ENCODE measurements at places on chromosomes 16 and 17.

DNA sequence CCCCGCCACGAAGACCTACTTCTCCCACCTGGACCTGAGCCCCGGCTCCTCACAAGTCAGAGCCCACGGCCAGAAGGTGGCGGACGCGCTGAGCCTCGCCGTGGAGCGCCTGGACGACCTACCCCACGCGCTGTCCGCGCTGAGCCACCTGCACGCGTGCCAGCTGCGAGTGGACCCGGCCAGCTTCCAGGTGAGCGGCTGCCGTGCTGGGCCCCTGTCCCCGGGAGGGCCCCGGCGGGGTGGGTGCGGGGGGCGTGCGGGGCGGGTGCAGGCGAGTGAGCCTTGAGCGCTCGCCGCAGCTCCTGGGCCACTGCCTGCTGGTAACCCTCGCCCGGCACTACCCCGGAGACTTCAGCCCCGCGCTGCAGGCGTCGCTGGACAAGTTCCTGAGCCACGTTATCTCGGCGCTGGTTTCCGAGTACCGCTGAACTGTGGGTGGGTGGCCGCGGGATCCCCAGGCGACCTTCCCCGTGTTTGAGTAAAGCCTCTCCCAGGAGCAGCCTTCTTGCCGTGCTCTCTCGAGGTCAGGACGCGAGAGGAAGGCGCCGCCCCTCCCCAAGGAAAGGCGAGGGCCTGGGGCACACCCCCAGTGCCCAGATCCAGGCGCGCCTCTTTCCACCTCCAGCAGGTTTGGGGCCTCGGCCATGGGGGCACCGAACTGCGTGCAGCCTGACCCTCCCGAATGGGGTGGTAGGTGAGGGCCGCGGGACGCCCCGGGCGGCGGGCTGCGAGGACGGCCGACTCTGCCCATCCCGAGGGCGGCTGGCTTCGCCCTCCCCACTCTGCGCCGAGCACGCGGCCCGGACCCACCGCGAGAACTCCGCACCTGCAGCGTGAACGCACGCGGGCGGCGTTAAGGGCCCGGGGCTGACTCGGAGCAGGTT lies 664 bp downstream of the HBQ1 start:
- no peak for DNase-seq

- DNase-seq: no peak
Measured at GRCh38 chr17:60351012-60351695, 40.8 kb downstream of the USP32 start.

GRCh38 chr17:47850692-47851573 lies at the start of gene SP6:
TSS of gene SP6 (minus strand) at chr17:47851163. CDS start at chr17:47848429, 2,734 bp downstream.
- no peak for DNase-seq

DNA sequence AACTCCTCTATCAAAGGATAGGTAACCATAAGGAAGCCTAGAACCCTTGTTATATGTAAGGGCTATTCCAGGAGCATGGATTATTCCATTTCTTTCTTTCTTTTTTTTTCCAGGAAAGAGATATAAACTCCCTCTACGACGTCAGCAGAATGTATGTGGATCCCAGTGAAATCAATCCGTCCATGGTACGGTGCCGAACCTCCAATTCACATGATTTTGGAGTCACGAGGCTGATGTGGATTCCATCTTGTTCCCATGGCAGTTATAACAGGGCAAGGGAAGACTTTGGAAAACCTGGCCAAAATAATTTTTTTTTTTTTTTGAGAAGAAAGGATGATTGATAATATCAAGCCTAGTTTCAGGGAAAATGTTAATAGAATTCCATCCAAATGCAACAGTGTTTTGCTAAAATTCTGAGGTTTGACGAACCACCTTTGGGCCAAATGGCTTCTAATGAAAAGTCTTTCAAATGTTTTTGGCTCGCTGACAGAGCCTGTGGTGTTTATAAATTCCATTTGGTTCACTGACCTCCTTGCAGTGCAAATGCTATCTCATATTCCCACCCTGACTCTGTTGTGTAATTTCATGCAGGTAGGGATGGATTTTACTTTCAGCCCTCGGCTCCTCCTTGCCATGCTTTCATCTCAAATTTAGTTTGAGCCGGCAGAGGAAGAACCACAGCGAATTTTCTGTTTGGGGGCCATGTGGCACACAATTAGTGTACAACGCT lies 90.0 kb downstream of the SDR42E1 start:
- DNase-seq: no peak

DNA sequence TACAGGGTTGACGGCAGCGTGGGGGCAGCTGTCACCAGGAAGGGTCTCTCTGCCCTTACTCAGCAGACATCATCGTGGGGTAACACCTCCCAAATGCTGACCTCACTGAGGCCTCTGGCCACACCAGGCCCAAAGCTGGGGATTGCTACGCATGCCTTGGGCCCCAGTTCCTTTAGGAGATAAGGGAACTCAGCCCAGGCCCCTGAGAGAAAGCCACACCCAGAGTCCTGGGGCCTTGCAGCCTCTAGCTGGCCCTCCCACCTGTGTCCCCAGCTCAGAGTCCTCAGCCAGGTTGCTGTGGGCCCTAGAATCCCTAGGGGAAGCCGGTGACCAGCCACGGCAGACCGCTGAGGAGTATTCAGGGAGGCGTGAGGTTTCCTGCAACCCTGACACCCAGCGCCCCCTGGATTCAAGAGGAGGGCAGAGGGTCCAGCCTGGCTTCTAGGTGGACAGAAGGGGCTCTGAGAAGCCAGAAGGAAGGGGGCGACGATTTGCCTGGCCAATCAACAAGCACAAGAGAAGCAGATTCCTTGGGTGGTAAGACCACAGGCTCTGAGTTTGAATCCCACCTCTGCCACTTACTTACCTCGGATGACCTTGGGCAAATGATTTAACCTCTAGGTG lies 10.3 kb upstream of the GINS2 start:
- DNase-seq: no peak

DNA sequence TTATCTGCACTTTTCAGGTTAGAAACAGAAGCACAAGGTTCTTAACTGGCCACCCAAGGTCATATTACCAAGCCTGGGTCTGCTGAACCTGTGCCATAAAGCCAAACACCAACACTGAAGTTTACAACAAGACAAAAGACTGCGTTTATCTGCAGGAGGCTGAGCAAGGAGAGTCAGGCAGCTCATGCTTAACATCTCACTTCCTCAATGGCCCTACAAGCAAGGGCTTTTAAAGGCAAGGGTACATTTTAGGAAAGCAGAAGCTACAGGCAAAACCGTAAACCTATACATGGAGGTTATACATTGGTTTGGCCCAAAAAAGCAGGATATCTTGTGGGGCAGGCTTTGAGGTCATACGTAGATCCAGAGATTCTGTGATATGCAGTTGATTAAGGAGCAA lies 91.2 kb downstream of the GNAO1 start:
- DNase-seq: no peak

- DNase-seq: no peak
Measured at GRCh38 chr16:71431176-71431575, 10.7 kb downstream of the TLE7 start.

GRCh38 chr17:60372790-60373483 lies 19.0 kb downstream of the USP32 start:
- DNase-seq: no peak

GRCh38 chr16:5187402-5187952 lies 89.9 kb upstream of the EEF2KMT start:
- DNase-seq: no peak

- DNase-seq: no peak
Measured at GRCh38 chr16:4960579-4960978, 2.4 kb downstream of the SEC14L5 start.

DNA sequence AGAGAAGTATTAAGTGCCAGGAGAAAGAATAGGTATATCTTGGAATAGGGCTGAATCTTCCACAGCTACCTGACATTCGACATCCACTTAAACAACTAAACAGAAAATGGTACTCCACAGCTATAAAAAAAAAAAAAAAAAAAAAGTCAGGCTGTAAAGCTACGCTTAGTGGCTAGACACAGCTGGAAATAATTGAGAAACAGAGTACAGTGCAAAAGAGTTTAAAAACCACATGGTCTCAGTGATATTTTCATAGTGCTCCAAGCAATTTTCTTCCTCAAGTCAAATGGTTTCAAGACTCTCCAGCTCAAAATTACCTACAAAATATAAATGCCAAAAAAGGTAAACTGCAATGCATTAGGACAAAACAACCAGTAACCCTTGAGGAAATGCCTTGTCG lies 607.1 kb downstream of the KCNJ2 start:
- DNase-seq: no peak

- DNase-seq: no peak
Measured at GRCh38 chr16:68524069-68524820, 14.8 kb upstream of the ZFP90 start.

- DNase-seq: no peak
Measured at GRCh38 chr16:77938913-77939312, 83.4 kb upstream of the CLEC3A start.

- DNase-seq: no peak
Measured at GRCh38 chr17:79745641-79746105, 14.9 kb downstream of the ENPP7 start.

DNA sequence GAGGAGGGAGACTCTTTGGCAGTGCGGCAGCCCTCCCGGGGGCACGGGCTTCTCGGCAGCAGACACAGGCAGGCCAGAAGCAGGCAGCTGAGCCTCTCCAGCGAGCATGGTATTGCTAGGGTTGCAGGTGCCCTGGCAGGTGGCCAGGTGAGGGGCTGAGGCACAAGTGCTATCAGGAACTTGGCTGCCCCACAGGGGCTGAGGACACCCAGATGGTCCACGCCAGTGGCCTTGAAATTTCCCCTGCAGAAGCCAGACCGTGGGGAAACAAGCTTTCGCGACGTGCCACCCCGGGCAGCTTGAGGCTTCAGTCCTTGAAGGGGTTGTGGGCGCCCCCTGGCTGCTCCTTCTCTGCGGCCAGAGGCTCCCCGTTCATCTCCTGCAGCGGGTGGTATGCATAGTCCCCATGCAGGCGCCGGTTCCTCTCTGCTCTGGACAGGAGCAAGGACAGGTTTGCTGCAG lies 8.5 kb downstream of the NAGPA start:
- no peak for DNase-seq

DNA sequence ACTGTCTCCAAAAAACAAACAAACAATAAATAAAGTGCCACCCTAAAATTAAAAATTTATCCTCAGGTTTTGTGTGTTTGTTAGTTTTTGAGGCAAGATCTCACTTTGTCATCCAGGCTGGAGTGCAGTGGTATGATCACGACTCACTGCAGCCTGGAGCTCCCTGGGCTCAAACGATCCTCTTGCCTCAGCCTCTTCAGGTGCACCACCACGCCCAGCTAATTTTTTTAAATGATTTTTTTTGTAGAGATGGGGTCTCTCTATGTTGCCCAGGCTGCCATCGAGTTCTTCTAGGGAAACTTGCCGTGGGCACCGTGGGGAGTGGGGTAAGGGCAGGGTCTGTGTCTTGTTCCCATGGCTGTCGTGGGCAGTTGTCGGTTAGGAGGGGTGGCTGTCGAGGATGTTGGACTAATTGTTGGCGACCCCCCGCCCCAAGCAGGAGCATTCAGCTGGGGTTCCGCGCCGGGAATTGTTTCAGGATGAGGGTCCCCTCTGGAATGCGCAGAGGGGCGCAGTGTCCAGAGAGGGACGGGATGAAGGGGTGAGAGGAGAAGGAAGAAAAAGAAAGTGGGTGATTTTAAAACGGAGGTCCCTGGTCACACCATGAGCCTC lies 1.1 kb upstream of the RNF213 start:
- DNase-seq: no peak

DNA sequence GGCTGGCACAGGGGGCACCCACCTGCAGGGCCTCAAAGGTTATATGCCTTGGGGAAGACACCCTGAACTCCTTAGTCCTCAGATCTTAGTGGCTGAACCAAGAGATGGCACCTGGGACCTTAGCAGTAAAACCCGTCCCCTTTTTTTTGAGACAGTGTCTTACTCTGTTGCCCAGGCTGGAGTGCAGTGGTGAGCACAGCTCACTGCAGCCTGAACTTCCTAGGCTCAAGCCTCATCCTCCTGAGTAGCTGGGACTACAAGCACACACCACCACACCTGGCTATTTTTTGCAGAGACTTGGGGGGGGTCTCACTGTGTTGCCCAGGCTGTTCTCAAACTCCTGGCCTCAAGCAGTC lies 237.2 kb downstream of the MRTFB start:
- DNase-seq: no peak

GRCh38 chr16:9903-10665 lies 43.3 kb downstream of the POLR3K start:
- DNase-seq: no peak

- no peak for DNase-seq
Measured at GRCh38 chr17:30235386-30236296, at the start of gene SLC6A4. TSS of gene SLC6A4 (minus strand) at chr17:30235697. CDS start at chr17:30221958, 13,739 bp downstream.

GRCh38 chr16:8127070-8127469 lies 463.2 kb downstream of the TMEM114 start:
- DNase-seq: no peak

- DNase-seq: no peak
Measured at GRCh38 chr16:10031473-10031872, 150.8 kb downstream of the GRIN2A start.

- no peak for DNase-seq
Measured at GRCh38 chr17:62672957-62673356, 45.5 kb downstream of the MRC2 start.

GRCh38 chr17:46144246-46144645 lies 49.0 kb downstream of the KANSL1 start:
- DNase-seq: no peak

DNA sequence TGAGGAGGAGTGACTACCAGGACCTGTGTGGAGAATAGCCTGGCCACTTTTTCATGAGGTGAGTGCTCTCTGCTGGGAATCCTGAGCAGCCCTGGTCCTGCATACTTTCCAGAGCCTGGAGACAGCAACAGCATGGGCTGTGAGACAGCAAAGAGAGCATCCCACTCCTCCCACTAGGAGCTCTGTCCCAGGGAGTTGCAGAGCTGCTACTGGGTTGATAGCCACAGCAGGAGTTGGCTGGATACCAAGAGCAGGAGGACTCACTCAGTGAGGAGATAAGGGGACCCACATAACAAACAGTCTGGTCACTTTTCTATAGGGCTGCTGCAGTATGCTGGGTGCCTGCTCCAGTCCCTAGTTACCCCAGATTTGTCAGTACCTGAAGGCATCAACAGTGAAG lies 439.3 kb upstream of the CDH8 start:
- DNase-seq: no peak

GRCh38 chr17:63550817-63551639 lies 751 bp downstream of the DCAF7 start:
- DNase-seq: no peak

DNA sequence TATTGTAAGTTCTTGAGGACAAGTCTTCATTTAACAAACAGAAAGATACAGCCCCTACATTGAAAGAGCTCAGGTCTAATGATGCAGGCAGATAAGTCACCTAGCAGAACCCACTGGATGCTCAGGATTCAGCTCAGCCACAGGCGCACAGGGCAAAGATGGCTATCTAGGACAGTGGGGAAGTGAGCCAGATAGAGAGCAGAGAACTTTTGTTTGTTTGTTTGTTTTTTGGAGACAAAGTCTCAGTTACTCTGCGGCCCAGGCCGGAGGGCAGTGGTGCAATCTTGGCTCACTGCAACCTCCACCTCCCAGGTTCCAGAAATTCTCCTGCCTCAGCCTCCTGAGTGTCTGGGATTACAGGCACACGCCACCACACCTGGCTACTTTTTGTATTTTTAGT lies 20.4 kb downstream of the METTL2A start:
- no peak for DNase-seq

DNA sequence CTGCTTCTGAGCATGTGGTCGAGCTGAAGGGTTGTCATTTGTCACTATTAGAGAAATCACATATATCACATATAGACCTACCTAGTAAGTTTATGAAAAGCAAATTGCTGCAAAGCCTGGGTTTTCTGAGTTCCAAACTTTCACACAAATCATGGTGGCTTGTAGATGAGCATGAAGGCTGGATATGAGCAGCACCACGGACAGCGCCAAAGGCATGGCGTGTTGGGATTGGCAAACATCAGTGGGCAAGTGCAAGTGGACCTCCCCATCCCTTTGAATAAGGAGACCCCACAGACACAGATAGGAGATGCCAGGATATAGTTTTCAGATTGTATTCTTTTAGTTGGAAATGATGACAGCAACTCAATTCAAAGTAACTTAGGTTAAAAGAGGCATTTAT lies 77.6 kb upstream of the CACNG3 start:
- no peak for DNase-seq
